ENCODE measurements at places on chromosomes 4 and X.

- no peak for DNase-seq
Observed at GRCh38 chrX:9493936-9494335, 29.1 kb downstream of the TBL1X start.

GRCh38 chr4:54322818-54323417 is 93.8 kb downstream of the PDGFRA start:
- peak; percentile 59 for DNase-seq

DNA sequence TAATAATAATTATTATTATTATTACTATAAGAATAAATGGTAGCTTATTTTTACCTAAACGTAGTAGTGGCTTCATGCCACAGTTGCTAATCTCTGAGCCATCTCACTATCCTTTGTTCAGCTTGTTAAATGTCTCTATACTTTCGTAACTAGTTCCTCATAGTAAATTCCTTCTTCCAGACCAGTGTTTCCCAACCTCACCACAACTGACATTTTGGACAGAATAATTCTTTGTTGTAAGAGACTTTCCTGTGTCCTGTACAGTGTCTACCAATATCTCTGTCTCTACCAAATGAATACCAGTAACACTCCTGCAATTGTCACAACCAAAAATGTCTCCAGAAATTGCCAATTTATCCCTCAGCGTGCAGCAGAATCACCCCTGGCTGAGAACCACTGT is 1040.9 kb downstream of the DMD start:
- DNase-seq, result no peak

DNA sequence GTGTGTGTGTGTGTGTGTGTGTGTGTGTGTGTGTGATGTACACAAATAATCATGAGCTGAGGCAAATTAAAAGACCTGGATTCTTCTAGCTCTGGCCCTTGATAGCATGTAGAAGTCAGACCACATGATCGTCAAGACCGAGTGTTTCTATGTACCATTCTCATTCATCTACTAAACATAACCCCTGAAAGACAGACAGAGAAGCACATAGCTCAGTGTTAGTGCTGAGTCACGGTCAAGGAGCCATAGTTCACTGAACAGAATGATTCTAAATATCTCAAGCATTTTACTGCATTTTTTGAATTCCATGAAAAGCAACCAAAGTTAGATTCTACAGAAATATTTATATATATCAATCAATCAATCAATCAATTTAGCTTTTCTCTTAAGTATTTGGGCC is 412.3 kb upstream of the CXorf51A start:
- DNase-seq, result no peak

DNA sequence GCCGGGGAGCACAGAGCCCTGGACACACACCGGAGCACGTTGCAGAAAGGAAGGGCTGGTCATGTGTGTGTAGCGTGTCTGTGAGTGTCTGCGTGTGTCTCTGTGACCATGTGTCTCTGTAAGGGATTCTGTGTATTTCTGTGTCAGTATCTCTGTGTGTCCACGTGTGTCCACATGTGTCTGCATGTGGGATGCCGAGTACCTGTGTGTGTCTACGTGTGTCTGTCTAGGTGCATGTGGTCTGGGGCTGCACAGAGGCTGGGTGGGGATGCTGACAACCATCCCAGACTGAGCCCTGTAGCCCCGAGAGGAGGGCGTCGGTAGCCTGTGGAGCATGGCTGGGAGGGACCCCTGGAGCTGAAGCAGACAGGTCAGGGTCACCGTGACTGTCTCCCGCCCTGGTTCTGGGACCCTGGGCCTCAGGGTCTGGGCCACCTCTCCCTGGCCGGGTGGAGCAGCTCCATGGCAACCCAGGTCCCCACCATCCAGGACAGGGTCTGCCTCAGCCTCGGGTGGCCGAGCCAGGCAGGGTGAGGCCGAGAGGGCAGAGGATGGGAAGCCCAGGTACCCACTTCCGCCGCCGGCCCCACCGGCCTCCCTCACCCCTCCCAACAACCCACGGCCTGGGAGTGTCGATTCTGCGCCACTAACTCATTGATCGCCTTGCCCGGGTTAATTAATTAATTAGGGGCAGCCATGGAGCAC is 122.7 kb downstream of the FAM53A start:
- DNase-seq, result no peak

DNA sequence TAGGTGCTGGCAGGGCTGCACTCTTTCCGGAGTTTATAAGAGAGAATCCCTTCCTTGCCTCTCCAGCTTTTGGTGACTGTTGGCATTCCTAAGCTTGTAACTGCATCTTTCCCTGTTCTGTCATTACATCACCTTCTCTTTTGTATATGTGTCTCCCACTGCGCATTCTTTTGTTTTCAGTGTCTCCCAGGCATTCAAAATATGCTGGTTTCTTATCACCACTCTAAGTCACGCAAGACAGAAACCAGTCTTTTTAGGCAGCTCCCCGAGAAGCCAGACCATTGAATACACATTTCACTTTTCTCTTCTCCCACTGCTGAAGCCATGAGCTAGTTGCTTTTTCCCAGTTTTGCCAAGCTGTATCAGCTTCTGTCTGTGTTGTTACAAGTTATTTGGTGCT is 71.0 kb downstream of the LAS1L start:
- DNase-seq, result peak; percentile 81

DNA sequence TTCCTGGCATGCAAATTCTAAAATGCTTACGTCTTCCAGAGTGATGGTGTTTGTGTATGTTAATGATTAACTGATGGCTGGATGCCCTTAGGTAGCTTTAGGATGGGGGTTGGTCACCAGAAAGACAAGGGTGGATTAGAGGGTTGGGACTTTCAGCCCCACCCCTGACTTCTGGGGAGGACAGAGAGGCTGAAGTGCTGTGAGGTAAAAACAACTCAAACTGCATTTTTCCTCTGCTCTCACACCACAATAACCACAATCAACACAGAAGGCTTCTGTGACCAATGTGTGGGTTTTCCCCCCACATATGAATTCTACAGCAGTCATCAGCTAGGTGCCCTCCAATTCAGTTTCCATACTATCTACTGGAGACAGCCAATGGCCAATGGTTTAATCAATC is 18.7 kb upstream of the DDIT4L start:
- DNase-seq, result peak; percentile 28

GRCh38 chr4:146299607-146300006 is 85.3 kb downstream of the REELD1 start:
- no peak for DNase-seq
